OCI-M1 (cell line): ENCODE measurements at places on chromosomes 3 and 15.

DNA sequence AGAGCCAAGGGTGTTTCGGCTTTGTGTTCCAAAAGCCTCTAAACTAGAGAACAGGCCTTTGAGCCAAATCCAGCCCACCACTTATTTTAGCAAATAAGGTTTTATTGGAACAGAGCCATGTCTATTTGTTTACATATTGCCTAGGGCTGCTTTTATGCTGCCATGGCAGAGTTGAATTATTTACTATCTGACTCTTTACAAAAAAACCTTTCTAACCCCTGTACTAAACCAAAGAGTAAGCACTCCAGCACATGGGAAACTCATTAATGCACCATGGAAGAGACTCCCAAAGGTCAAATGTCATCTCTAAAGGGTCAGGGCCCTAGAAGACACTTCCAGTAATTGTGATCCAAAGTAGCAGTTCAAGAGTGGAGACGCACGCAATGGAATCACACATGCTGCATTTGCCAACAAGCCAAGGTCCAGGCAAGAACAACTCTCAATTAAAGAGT lies 22.3 kb downstream of the OSBPL10 start:
- no peak for DNase-seq

DNA sequence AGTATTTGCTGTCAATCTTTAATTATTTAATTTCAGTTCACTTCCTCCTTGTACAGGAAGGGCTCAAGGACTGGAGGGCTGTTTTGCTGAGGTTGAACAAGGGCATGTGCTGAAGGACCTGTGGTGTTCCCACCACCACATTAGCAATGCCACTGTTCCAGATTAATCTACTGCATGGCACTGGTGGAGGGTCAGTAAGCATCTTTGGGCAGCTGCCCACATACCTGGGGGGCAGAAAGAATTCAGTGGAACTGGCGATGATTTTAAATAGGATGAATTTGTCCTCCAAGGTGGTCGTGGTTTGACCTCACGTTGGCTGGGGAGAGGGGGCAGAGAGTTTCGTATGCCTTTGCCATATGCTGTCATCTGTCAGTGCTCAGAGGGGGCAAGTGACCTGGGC lies 244.8 kb downstream of the TLE3 start:
- no peak for DNase-seq

DNA sequence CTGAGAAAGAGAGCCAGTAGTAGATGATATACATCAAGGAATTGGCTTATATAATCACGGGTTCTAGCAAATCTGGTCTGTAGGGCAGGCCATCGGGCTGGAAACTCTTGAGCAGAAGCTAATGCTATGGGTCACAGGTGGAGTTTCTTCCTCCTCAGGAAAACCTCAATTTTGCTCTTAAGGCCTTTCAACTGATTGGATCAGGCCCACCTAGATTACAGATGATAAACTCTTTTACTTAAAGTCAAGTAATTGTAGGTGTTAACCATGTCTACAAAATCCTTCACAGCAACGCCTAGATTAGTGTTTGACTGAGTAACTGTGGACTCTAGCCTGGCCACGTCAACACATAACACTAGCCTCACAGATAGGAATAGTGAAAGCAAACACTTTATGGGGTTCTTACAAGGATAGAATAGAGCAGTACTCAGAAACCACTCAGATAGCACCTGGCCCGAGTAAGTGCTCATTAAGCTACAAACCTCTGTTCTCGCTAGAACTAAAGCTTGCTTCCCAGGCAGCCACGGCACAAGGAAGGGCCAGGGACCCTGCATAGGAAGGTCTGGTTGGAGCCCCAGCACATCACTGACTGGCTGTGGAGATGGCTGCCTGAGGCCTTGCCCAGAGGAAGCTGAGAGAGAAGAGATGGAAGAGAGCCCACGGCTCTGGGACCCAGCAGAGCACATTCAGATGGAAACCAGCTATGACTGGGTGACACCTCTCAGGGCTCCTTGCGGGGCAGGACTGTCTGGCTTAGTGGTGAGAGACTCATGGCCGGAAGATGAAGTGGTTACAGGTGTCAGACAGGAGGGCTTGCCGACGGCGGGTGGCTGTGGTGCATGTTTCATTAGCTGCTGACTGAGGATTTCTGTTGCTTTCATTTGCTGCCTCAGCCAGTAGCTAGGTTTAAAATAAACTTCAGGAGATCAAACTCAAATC lies 202.5 kb upstream of the TLE3 start:
- no peak for DNase-seq

GRCh38 chr3:28980631-28981030 lies 300.2 kb upstream of the RBMS3 start:
- DNase-seq = no peak

DNA sequence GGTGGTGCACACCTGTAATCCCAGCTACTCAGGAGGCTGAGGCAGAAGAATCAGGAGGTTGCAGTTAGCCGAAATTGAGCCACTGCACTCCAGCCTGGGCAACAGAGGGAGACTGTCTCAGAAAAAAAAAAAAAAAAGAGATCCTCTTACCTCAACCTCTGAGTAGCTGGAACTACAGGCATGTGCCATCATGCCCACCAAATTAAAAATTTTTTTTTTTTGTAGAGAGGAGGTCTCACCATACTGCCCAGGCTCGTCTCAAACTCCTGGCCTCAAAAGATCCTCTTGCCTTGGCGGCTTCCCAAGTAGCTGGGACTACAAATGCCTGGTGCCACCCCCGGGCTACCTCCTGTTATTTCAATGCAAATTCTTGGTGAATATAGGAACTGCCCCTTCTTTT lies 1.5 kb downstream of the UMPS start:
- no peak for DNase-seq

- no peak for DNase-seq
Measured at GRCh38 chr3:20376665-20377217, 190.7 kb upstream of the SGO1 start.

DNA sequence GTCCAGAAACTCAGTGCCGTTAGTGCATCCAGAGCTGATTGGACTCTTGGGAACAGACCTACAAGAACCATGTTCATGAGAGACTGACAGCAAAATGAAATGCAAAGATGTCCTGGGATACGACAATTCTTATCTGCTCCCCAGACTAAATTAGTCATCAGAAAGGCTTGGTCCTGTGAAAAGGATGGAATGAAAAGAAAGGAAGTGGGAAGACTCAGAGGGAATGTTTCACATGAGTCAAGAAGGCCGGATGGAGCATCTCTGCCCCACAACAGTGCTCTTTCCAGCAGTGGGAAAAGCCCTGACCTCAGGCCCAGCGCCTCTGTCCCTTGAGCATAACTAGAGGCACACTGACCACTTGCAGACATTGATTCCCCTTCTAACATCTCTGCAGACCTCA lies 39.3 kb upstream of the UACA start:
- no peak for DNase-seq

GRCh38 chr3:189961522-189962161 lies 159.1 kb downstream of the P3H2 start:
- peak; percentile 84 for DNase-seq

- no peak for DNase-seq
Measured at GRCh38 chr3:23201154-23201838, 1.8 kb upstream of the UBE2E2 start.

DNA sequence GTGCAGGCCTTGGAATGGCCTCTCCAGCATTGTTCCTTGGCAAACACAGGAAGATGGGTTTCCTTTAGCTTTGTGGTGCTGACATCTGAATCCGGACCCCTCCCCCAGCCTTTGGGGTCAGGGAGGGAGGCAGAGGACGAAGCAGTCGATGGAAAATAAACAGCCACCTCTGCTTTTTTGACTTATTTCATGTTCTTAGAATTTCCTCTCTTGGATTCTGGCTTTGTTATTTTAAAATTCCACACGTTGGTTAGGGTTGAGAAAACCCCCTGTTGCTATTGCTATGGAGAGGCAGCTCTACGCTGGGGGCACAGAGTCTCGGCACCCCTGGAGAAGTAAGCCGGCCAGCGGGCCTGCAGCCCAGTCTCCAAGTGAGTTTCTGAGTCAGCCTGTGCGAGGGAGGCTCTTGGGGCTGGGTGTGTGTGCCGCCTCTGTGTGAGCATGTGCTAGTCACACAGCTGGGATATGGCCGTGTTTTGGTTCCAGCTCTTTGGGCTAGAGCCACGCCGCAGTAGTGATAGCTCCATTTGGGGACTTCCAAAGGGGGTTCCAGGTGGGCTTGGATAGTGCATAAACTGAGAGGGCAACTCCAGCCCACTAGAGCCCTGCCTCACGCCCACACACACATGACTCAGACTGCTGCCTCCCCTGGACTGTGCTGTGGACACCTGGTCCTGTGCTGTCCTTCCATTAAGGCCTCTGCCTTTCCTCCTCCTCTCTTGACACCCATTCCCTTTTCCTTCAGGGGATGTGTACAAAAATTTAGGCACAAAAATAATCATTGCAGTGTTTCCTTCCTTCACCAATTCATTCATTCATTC lies 58.8 kb downstream of the AMOTL2 start:
- DNase-seq = no peak

GRCh38 chr3:197567904-197568681 lies 12.3 kb upstream of the BDH1 start:
- DNase-seq = no peak

- no peak for DNase-seq
Measured at GRCh38 chr3:37266809-37267208, 92.4 kb upstream of the LRRFIP2 start.

DNA sequence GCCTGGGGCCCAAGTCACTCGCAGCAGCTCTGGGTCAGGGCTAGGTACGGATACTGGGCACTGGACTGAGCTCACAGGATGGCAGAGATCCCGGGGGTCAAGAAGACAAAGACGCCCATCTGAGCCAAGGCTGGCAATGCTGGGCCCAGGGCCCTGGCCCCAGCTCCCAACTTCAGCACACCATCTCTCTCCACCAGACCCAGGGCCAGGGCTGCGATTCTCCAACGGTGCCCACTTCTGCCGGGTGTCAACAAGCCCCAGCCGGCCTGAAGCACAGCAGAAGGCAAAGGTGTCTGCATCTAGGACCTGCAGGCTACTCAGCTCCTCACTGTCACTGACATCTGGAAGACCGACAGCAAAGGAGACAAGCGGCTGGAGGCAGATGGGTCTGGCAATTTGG lies 8.6 kb downstream of the WDR73 start:
- no peak for DNase-seq

DNA sequence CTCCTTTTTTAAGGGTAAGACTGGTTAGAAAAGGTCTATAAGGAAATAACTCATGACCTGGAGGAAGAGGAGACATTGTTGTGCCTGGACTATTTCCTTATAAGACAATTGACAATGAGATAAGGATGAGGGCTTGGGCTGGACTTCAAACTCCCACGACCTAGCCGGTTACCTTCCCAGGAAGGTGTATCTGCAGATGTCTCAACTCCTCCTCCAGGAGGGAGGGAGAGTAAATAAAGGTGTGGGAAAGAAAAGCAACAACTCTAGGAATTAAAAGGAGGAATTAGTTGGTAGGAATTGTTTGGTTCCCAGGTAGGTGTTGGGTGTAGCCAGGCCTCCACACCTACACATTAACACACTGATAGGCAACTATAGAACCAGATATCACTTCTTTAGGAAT lies 97.8 kb upstream of the TBL1XR1 start:
- DNase-seq = no peak

- DNase-seq = no peak
Measured at GRCh38 chr15:81301815-81302399, 22.0 kb downstream of the STARD5 start.
